ENCODE measurements at places on chromosomes 5 and 9.
A peak's percentile ranks its signal among the peaks of the same experiment; 100 is the strongest.

DNA sequence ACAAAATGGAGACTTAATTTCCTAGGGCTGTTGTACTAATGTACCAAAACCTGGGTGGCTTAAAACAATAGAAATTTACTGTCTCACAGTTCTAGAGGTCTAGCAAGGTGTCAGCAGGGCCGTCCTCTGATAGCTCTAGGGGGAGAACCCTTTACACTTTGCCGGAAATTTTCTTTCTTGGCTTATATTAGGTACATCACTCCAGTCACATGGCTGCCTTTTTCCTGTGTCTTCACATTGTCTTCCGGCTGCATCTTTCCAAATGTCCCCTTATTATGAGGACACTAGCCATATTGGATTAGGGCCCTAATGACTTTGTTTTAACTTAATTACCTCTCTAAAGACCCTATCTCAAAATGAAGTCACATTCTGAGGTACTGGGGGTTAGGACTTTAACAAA lies 5.8 kb downstream of the UHRF2 start:
- no peak for DNase-seq

DNA sequence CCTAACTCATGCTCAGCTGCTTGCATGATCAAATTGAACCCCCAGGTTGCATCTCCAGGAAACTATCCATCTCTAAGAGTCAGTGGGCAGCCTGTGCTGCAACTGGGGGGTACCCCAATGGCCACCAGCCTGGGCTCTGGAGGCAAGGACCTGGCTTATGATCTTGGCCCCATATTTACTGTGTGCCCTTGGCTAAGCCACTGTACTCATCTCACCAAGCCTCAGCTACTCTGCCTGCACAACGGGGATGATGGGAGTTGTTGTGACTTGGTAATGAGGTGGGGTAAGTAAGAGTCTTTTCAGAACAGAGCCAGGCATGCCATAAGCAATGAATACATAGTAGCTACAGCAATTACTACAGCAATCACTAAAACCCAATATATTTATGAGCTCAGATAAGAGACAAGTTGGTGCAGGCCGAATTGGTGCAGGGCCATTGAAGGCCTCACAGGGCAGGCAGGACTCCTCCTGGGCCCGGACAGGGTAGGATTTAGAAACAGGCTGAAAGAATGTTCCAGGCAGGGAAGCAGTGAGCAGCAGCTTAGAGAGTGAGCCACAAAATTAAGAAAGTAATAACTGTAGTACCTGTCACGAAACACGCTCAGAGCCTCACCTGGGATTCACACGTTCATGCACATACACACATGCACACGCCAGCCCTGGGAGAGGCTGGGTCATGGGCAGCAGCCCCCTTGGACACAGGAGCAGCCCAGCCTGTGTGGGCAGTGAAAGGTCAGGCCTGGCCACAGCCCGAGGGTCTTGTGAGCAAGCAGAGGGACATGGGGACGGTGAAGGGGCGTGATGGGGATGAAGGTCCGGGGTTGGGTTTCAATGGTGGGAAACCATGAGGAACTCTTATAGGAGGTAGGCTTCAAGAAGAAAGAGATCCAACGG lies 74.1 kb downstream of the PAX5 start:
- no peak for DNase-seq

GRCh38 chr9:131584858-131585257 lies 39.5 kb downstream of the PRRT1B start:
- DNase-seq: no peak

DNA sequence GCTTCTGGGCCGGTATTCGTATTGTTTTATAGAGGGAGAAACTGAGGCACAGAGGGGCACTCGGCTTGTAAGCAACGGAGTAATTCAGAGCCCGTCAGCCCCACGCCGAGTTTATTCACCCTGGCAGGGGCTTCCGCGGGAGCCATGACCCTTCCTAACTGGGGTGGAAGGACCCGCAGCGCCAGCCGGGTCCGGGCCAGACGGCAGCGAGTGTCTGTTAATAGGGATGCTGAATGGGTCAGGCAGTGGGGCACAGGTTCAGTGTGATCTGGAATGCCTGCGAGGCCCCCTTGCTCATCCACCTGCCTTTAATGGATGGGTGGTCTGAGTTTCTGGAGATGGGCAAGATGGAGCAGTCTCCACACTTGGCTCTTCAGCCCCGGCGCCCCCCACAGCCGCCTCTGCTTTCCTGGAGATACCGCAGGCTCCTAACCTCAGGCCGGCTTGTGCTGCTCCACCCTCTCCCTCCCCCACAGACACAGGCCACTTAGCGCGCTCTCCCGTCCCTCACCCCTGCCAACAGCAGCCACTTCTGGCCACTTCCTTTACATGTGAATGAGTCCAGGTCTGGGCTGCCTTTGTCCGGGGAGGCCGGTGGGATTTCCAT lies 147.1 kb downstream of the ERCC6L2 start:
- DNase-seq: no peak

GRCh38 chr9:70542311-70542931 lies 128.0 kb upstream of the KLF9 start:
- DNase-seq: no peak

DNA sequence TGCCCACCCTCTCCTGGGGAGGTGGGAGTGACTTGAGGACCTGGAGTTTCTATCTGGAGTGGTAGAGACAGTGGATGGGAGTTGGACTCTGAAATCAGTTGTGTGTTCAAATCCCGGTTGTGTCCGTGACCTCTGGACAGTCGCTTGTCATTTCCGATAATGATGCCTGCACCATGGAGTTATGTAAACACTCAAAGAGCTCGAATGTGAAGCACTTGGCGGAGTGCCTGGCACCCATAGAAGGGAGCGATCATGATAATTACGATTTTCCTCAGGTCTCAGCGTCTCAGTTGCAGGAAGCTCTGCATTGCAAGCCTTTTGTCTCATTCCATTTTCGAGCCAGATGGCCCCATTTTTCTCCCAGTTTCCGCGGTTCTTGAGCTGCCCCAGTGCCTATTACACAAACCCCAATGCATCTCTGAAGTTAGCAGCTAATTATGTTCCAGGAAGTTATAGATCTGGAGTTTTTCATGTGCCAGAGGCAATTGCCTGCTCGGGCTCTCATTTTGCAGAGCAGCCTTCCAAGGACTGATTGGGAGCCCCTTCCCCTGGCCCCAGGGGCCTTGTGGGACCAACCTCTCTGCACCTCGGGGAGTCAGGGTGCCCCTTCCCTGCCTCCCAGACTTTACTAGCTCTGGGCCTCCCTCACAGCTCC lies 175.5 kb upstream of the MVB12B start:
- DNase-seq: no peak

GRCh38 chr5:168713051-168713450 lies 133.9 kb upstream of the PANK3 start:
- no peak for DNase-seq

DNA sequence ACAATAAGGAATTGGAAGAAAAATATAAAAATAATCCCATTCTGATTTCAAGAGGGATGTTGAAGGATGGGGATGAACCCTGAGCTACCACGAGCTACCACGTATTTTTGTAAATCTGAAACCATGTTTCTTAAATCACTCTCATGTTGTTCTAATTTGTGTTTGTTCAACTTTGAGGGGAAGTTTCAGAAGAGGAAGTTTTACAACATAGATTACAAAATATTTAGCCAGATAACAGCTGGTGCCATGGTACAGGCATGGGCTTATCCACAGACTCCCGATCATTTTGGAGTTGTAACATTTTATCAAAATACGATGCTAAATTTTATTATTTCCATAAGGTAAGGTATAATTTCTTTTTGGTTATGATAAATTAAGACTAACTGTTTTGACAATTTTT lies 15.2 kb downstream of the CCDC125 start:
- DNase-seq: no peak

GRCh38 chr9:135550344-135550918 lies 4.5 kb downstream of the OBP2A start:
- DNase-seq: no peak

DNA sequence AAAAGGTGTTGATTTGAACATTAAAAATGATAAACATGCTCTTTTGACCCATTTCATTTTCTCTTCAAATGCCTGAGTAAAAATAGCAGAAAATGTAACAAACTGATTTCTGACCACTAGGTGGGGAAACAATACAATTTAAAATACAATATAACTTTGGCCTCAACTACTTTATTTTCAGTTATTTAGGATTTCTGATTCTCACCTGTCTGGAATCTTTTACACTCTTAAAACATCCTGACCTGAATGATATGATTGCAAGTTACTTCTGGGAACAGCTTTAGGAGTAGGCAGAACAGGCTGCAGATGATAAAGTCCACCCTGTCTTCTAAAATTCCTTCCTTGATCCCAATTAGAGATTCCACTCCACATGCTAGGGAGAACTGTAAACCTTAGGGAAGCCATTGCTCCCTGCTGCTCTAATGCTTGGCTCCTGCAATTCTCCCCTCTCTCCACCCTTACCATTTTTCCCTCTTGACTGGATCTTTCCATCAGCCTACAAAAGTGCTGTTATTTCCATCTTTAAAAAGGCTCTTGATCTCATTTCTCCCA lies 70.3 kb downstream of the FYB1 start:
- peak; percentile 16 for DNase-seq

- no peak for DNase-seq
Measured at GRCh38 chr5:117077142-117077541, 502.5 kb upstream of the SEMA6A start.

GRCh38 chr5:96823900-96824380 lies 16.2 kb upstream of the ERAP1 start:
- DNase-seq: peak; percentile 75

DNA sequence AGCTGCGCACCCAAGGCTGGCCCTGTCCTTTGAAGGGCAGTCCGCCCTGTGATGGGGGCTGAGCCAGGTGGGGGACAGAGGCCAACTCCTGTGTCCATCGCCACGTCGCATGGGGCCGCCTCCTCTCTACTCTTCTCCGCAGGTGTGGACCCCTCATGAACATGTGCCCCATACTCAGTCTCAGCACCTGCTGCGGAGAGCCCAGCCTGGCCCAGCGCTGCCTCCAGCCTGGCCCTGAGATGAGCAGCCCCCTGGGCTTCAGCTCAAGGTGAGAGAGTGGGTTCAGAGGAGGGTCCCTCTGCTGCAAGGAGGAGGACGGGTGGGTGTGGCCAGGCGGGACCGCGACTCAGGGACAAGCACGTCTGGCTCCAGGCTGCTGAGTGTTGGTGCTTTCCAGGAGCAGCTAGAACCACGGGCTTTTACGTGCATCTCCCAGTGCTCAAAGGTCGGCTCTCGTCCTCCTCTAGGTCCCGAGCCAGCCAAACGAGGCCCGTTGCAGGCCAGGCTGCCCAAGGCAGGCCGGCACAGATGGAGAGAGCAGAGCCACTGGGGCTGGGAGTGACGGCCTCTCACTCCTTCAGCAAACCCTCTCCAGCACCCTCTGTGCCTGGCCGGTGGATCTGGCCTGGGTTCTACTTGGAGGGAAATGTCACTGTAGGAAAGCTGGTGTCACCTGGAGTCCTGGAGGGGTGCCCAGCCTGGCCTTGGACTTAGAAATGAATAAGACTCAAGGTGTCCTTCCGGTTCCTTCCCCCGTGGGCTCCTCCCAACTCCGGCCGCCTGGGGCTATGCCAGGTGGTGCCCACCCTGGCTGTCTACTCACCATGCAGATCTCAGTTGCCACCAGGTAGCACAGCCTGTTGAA lies 48.9 kb upstream of the RNF130 start:
- no peak for DNase-seq

DNA sequence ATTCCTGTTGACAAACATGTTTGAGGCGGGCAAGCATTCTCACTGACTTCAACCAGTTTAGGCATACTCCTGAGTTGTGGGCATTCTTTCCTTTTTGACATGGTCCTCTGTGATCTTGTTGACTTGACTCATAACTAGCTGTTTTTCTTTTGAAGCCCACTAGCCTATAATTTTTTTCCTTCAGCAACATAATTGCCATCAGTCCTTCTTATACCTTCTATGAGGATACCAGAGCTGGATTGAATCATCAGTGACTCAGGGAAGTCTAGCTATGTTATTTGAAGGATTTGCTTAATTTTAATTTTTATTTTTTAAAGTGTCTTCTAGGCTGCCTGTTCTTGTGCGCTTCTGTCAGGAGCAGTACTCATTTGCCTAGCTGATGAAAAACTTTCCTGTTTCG lies 259.5 kb downstream of the NR3C1 start:
- peak; percentile 81 for DNase-seq

DNA sequence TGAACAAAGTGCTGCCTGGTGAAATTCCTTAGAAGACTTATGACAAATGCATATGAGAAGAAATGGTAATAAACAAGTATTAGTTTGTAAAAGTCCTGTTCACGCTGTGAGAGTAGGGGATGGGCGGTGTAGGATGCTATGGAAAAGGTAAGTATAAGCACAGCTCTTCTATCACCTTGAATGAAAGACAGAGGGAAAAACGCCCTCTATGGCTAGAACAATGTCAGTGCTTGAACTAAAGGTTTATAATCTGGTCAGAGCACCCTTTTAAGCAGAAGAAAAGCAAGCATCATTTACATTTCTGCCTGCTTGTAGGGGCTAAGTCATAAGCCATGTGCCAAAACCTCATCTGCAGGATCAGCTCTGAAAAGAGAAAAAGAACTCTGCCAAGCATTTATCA lies 115.2 kb downstream of the LHFPL2 start:
- peak; percentile 29 for DNase-seq

DNA sequence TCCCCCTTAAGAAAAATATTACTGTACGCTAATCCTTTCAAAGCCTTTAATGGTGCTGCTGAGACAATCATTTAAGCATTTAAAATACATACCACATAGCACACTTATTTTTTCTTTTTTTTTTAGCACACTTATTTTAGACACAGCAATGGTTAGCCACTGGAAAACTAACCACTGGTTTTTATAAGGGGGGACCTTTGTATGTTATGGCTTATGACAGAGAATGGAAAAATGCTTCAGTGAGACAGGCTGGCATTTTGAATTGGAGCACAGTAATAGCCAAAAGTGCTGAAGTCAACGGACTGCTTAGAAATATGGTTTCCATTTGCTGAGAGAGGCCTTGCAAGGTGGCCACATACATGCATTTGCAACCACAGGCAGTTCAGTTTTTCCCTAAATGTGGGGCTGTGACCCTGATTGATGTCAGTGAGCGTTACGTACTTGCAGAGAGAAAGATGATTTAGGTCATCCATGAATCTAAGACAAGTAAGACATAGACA lies 28.5 kb downstream of the AOPEP start:
- DNase-seq: peak; percentile 38

DNA sequence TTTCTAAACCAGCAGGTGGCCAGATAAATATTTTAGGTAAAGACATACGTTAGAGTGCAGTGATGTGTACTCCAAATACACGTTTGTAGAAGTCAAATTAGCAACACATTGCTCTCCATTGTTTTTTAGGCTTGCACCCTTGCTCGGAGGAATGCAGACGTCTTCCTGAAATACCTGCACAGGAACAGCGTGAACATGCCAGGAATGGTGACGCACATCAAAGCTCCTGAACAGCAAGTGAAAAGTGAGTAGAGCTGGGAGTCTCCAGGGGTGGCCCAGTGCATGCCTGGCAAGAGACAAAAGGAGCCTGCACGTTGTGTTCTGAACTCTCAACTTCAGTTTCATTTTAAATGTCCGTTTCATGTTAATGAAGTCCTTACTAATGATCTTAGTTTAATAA lies 207.5 kb upstream of the OTULINL start:
- DNase-seq: no peak

GRCh38 chr5:127994087-127994660 lies 89.4 kb upstream of the SLC12A2 start:
- DNase-seq: no peak

DNA sequence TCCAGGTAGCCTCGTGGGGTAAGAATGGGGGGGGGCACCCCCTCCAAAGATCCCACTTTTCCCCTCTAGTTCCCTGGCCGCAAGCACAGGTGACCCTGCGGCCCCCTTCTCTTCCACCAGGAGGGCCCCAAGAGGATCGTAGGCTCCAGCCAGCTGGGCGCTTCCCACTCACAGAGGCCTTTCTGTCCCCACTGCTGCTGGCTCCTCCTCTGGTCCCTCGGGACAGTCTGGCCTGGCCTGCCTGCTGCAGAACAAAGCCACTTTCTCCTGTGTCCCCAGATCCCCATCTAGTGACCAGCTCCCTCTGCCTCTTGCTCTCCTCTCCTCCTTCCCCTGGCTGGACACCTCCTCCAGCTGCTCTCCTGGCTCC lies 534 bp upstream of the SAPCD2 start:
- peak; percentile 5 for DNase-seq
